GM12891 (cell line): ENCODE measurements at places on chromosomes 13 and 19.

DNA sequence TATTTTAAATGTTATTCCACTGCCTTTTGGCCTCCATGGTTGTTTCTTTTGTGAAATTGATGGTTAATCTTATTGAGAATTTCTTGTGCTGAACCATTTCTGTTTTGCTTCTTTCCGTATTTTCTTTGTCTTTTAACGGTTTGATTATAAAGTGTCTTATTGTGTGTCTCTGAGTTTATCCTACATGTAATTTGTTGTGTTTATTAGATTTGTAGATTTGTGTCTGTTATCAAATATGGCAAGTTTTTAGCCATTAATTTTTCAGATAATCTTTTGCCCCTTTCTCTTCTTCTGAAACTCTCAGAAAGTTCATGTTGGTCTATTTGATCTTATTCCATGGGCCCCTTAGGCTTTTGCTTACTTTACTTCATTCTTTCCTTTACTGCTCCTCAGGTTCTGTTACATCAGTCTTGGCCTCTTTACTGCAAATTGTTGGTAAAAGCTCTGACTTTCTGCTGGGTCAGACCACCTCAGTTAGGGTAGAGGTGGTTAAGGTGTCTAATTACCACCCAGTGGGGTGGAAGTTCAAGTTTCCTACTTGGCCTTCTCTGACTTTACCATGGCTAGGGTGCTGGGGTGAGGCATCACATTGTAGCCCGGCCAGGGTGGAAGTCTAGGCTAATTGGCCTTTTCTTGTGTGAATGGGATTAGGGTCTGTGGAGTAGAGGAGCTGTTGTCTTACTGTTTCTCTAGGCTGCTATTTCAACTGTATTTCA is 58.3 kb downstream of the ZMYM2 start:
- DNase-seq = no peak

DNA sequence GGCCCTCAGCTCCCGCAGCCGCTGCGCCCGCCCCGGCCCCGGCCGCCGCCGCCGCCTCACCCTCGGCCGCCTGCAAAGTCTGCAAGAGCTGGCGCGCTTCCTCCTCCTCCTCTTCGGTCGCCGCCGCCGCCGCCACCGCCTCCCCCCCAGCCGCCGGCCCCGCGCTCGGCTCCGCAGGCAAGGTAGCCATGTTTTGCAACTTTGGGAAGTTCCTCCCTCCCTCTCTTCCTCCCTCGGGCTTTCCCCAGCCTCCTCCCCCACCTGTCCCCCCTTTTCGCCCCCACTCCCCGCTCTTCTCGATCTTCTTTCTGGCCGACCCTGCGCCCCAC is 433 bp downstream of the SIX5 start:
- DNase-seq = no peak

DNA sequence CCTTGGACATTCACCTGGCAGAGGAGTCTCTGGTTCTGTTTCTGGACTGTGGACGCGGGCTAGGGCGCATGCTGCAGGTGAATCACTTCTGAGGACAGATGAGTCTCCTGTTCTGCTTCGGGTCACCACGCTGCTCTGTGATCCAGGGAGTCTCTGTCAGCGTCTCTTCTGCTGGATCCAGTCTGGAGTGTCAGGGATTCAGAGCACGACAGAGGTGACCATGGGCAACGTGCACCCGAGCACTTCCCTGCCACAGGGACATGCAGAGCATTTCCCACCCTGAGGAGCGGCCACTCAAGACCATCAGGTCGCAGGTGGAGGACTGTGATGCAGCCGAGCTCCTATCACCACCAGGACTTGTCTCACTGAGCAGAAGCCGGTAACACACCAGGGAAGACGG is 24.4 kb upstream of the LILRA2 start:
- DNase-seq = no peak

- DNase-seq = no peak
These were observed 37.3 kb downstream of the KDM4B start for GRCh38 chr19:5006201-5006600.

DNA sequence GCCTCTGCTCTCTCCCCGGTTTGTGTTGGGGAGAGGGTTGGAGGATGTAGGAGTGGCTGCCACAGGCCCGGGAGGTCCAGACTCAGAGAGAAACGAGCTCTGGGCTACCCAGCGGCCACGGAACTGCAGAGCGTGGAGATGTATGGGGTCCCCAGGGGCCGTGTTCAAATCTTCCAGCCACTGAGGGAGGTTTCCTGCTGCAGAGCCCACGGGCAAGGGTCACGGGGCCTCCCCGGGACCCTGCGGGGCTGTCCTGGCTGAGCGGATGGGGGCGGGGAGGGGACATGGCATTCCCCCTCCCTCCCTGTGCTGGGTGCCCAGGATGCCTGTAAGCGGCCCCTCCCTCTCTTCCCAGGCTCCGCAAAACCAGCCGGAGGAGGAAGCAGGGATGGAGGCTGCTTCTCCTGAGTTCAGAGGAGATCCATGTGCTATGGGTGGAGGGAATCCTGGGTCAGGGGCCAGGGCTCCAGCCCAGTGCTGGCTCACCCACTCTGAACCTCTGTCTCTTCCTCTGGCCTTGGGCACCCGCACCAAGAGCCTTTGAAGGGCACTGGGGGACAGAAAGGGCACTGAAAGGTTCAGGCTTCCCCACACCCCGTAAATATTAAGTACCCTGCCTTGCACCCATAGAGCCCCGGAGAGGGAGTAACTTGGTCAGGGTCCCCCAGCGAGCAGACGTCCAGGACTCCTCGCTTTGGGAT is 22.6 kb downstream of the SMIM24 start:
- DNase-seq = no peak

DNA sequence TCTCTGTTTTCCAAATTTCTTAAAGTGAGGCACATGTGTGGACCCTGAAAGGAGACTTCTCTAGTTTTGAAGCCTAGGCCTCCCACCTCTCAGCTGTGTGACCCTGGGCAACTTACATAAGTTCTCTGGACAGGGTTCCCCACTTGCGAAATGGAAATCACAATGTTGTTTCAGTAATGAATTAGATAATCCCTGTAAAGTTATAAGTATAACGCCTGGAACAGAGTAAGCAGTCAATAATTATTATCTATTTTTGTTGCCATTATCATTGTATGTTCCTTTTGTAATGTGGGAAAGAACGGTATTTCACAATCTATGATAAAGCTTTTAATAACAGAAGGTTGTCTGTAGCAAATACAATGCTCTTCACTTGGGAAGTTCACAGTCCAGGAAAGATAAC is 437.3 kb upstream of the ZNF507 start:
- no peak for DNase-seq

- no peak for DNase-seq
These were observed 1.9 kb downstream of the PLIN4 start for GRCh38 chr19:4516199-4516938.
